ENCODE measurements at places on chromosomes 6 and 20. TPM values are rescaled to one million over a fixed set of nuclear protein-coding genes. Genes with fewer than 3 reads are reported as not detected.

Gene BPI
- not detected for total RNA-seq

Gene CCDC170
- total RNA-seq, result 0.16 TPM

Gene WFDC5
- 0.29 TPM for total RNA-seq

Gene RAET1L
- total RNA-seq, result not detected

Gene ADGRB3
- total RNA-seq, result 6.0 TPM

Gene ME1
- total RNA-seq, result 15.6 TPM

Gene SLC22A1
- total RNA-seq, result 0.11 TPM

Gene EGFL8
- 6.3 TPM for total RNA-seq

Gene SOBP
- total RNA-seq, result 7.6 TPM

Gene OR2B6
- total RNA-seq, result not detected

Gene EPHA7
- total RNA-seq, result 1.6 TPM

All from motor neuron (in vitro differentiated cells).